ENCODE measurements at places on chromosomes 4 and X. TPM values are rescaled to one million over a fixed set of nuclear protein-coding genes. Genes with fewer than 3 reads are reported as not detected.

Gene ATP8A1
- 0.67 TPM for total RNA-seq

Gene DMP1
- not detected for total RNA-seq

Gene BEX2
- 55.1 TPM for total RNA-seq

Gene FAM9C
- total RNA-seq, result not detected

Gene VEGFD
- under 0.01 TPM for total RNA-seq

Data from mammary epithelial cell (primary cell).